ENCODE measurements at places on chromosomes 6 and 20.

DNA sequence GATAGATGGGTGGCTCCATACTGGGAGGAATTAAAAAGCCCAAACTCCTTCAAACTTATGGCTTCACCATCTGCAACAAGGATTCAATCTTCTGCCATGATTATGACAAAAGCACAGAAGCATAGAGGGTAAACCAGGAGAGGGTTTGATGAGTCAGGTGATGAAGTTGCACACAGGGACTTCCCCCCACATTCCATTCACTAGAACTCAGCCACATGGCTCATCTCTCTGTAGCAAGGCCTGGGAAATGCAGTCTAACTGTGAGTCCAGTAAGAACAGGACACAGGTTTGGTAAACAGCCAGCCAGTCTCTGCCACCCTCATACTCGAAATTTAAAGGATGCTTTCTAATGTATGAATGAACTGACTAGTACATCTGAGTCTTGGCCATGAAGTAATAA, 142.9 kb downstream of the HIVEP2 start:
- no peaks in the 10 kb centered on the region for H3K36me3 ChIP-seq
- peak; percentile 47 for DNase-seq
- H3K27me3 ChIP-seq: no peaks in the 10 kb centered on the region
- H3K27ac ChIP-seq: no peak overlapping the region

GRCh38 chr20:49505518-49505917, 23.1 kb upstream of the KCNB1 start:
- H3K4me1 ChIP-seq: peaks cover 9% of the 10 kb centered on the region
- no peak overlapping the region for H3K27ac ChIP-seq
- peaks cover 8% of the 10 kb centered on the region for H3K27me3 ChIP-seq
- no peak for DNase-seq
- no peak overlapping the region for H3K4me3 ChIP-seq

DNA sequence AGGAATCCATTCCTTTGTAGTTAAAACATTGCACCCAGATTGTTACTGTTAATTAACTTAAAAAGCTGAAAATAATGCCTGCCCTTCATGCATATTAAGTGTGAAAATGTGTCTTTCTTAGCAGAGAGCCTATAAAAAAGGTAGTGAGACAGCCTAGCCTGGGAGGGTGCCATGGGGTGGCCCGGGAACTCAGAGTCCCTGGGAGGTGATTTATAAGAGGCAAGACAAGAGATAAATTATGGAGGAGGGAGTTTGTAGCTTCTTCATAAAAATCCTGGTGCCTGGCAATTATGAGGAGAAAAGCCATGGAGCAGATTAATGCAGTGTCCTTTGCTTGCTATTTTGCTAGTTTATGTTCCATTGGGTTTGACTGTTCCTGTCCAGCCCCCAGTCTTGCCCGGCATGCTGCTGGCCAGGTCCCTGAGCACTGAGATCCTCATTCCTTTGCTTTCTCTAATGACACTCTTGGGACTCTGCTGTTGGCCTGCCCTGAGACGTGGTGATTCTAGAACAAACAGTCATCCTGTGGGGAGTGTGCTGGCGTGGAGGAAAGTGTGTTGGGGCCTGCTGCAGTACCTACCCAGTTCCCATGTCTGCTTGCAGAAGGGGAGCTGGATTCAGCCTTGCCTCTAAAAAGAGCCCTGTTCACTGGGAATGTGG, 4.2 kb downstream of the MLN start:
- peaks cover 6% of the 10 kb centered on the region for H3K27me3 ChIP-seq
- no peak for DNase-seq
- no peak overlapping the region for H3K27ac ChIP-seq

- H3K36me3 ChIP-seq: no peaks in the 10 kb centered on the region
- no peaks in the 10 kb centered on the region for H3K27me3 ChIP-seq
- no peak overlapping the region for H3K4me3 ChIP-seq
- no peaks in the 10 kb centered on the region for H3K4me1 ChIP-seq
- no peak for DNase-seq
- H3K27ac ChIP-seq: no peak overlapping the region
Measured at GRCh38 chr6:38179300-38179699, 359.8 kb downstream of the ZFAND3 start.

DNA sequence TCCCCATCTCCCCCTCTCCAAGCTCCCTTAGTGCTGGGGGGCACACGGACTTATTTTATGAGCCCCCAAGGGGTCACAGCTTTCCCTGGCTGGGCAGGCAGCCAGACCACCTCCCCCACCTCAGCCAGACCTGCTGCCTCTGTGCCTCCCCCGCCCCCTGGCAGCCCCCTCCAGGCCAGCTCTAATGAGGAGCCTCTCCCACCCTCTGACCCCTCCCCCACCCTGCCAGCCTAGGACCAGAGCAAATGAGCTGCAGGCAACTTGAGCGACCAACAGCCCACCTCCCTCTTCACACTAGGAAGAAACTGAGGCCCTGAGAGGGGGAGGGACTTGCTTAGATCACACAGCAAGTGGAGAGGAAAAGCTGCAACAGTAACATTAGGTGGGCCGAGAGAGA, 1.9 kb downstream of the GDF5 start:
- no peaks in the 10 kb centered on the region for H3K36me3 ChIP-seq
- H3K27ac ChIP-seq: no peak overlapping the region
- H3K27me3 ChIP-seq: no peaks in the 10 kb centered on the region
- no peak for DNase-seq

DNA sequence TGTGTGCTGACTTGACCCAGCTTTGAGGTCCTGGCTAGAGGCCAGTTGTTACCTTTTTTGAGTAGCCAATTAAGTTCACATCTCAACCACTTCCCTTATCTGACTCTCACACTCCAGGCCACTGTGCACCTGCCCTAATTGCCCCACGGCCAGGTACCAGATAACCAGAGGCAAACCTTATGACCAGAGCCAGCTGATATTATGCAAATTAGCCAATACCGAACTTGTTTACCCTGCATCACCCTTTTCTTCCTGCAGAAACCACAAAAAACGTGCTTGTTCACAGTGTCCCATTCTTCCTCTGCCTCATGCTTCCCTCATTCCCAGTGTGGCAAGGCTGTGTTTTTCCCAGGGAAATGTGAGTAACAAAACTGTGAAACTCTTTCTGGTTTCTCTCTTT, 89.3 kb downstream of the HTR1B start:
- no peak overlapping the region for H3K4me3 ChIP-seq
- H3K27ac ChIP-seq: no peak overlapping the region
- H3K27me3 ChIP-seq: no peaks in the 10 kb centered on the region
- H3K36me3 ChIP-seq: no peaks in the 10 kb centered on the region

GRCh38 chr20:3934624-3935023, 45.4 kb downstream of the PANK2 start:
- DNase-seq: no peak
- H3K4me3 ChIP-seq: no peak overlapping the region
- no peaks in the 10 kb centered on the region for H3K27me3 ChIP-seq
- no peaks in the 10 kb centered on the region for H3K36me3 ChIP-seq

GRCh38 chr20:10613911-10614310, 59.9 kb downstream of the JAG1 start:
- H3K27ac ChIP-seq: no peak overlapping the region
- no peaks in the 10 kb centered on the region for H3K36me3 ChIP-seq
- H3K27me3 ChIP-seq: no peaks in the 10 kb centered on the region

DNA sequence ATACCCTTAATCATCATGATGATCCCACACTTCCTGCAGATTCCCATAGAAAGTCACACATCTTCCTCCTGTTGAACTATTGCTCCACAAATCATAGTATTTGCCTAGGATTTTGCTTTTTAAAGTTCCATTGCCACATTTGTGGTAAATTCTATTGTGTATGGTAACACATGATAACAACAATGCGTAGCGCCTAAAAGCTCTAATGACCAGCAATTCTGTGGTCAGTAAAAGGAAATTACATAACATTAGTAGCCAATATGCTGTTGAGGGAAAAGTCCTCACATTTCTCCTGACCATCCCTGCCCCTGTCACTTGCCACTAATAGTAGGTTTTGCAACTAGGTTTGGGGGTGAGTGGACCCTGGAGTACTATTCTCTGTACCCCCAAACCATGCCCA, 31.8 kb upstream of the PDE7B start:
- DNase-seq: no peak
- no peak overlapping the region for H3K4me3 ChIP-seq
- no peak overlapping the region for H3K27ac ChIP-seq
- H3K4me1 ChIP-seq: no peaks in the 10 kb centered on the region

DNA sequence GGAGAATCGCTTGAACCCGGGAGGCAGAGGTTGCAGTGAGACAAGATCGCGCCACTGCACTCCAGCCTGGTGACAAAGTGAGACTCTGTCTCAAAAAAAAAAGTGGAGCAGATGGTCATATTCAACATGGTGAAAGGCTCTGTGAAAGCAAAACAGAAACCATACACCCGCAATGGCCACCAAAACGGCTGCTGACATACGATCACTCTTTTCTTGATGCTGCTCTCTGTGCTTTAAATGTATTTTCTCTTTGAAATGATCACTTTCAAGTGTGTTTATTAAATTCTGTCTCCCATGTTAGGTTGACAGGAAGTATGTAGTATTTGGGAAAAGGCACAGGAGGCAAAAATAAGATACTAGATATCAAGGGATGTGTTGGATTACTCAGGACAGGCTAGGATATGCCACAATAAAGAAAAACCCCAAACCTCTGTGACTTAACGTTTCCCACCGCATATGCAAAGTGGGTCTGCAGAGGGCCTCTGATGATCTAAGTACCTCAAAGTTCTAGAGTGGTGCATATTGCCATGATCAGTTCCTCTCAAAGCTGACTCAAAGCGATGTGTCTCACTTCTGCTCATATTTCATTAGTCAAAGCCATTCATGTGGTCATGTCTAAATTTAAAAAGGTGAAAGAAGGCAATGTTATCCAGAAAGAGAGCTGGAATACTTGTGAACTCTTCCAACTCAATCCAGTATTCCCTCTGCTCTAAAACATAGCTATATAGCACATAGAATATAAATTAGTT, 155.1 kb upstream of the SOX4 start:
- H3K4me3 ChIP-seq: no peak overlapping the region
- no peak overlapping the region for H3K27ac ChIP-seq
- H3K4me1 ChIP-seq: peaks cover 5% of the 10 kb centered on the region

GRCh38 chr6:753486-753885, 60.5 kb upstream of the EXOC2 start:
- H3K4me1 ChIP-seq: peaks cover 3% of the 10 kb centered on the region
- no peak for DNase-seq
- H3K27ac ChIP-seq: no peak overlapping the region
- H3K27me3 ChIP-seq: no peaks in the 10 kb centered on the region

GRCh38 chr6:105815661-105816555, 270.2 kb upstream of the PRDM1 start:
- H3K4me3 ChIP-seq: no peak overlapping the region
- H3K27me3 ChIP-seq: no peaks in the 10 kb centered on the region
- H3K27ac ChIP-seq: no peak overlapping the region
- H3K4me1 ChIP-seq: no peaks in the 10 kb centered on the region
- H3K36me3 ChIP-seq: no peaks in the 10 kb centered on the region

- peaks cover 20% of the 10 kb centered on the region for H3K27me3 ChIP-seq
- H3K27ac ChIP-seq: no peak overlapping the region
- no peak overlapping the region for H3K4me3 ChIP-seq
- H3K4me1 ChIP-seq: no peaks in the 10 kb centered on the region
Measured at GRCh38 chr20:41776421-41776820, 158.2 kb upstream of the CHD6 start.

GRCh38 chr6:40551966-40552505, 35.1 kb downstream of the LRFN2 start:
- H3K27ac ChIP-seq: no peak overlapping the region
- H3K4me3 ChIP-seq: no peak overlapping the region
- DNase-seq: no peak
- no peaks in the 10 kb centered on the region for H3K36me3 ChIP-seq
- peaks cover 5% of the 10 kb centered on the region for H3K27me3 ChIP-seq

DNA sequence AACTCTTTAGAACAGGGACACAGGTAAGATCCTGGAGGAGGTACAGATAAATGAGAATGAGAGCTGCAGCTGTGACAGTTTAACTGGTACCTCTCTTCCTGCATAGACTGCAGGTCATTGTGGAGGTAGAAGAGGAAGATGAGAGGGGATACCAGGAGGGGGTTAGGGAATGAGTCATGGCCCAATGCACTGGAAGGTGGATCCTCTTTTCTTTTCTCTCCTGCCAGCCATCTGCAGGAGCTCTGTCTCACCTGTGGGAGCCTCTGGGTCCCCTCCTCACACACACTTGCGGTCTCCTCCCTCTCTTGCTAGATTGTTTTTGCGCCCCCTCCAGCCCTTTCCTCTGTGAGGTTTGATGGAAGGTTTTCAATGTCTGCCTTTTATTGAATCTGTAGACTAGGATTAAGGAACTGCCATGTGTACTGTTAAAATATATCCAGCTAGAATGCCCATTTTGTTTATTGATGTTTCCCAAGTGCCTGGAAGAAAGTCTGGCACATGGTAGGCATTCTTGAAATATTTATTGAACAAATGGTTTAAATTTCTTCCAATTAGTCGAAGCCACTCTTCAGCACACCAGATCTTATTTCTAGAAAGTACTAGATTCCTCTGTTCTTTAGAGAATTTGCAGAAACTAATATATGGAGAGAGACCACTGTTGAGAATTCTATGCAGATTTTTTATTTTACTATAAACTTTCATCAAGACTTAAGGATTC, 13.0 kb downstream of the C6orf163 start:
- H3K36me3 ChIP-seq: no peaks in the 10 kb centered on the region
- H3K27me3 ChIP-seq: no peaks in the 10 kb centered on the region
- H3K4me1 ChIP-seq: no peaks in the 10 kb centered on the region
- no peak for DNase-seq
- no peak overlapping the region for H3K4me3 ChIP-seq

GRCh38 chr20:21398109-21399004, 1.0 kb upstream of the NKX2-4 start:
- no peak for DNase-seq
- no peaks in the 10 kb centered on the region for H3K4me1 ChIP-seq
- H3K27me3 ChIP-seq: peaks cover 28% of the 10 kb centered on the region
- H3K4me3 ChIP-seq: no peak overlapping the region
- H3K27ac ChIP-seq: no peak overlapping the region

GRCh38 chr6:343960-344815, 47.4 kb upstream of the IRF4 start:
- no peaks in the 10 kb centered on the region for H3K36me3 ChIP-seq
- no peaks in the 10 kb centered on the region for H3K27me3 ChIP-seq
- no peaks in the 10 kb centered on the region for H3K4me1 ChIP-seq
- H3K4me3 ChIP-seq: no peak overlapping the region
- no peak overlapping the region for H3K27ac ChIP-seq
